ENCODE measurements at places on chromosomes 16 and 17.

DNA sequence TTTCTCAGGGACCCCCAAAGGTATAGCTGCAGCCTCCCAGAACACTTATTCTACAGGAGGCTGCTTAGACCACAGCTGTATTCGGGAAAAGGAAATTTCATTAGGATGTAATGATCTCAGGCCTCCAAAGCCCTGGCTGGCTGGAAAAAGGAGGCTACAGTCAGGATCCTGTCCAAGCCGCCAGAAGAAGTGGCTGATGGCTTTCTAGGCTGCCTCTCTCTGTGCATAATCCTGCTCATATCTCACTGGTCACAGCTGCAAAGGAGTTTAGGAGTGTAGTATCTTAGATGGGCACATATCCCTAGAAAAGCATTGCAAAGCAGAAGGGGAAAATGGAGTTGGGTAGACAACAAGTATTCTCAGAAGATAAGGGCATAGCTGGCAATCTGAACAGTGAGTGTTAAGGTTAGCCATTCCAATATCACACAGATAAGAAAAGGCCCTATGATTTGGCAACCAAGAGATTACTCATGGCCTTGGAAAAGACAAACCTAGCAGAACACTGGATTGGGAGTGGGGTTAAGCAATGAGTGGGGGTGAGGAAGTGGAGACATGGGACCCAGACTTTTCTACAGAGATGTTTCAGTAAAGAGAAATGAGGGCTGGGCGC is 26.0 kb upstream of the PRKCA start:
- DNase-seq, result no peak

- no peak for DNase-seq
Measured at GRCh38 chr17:1060991-1061390, 64.1 kb downstream of the TIMM22 start.

- no peak for DNase-seq
Measured at GRCh38 chr17:43873815-43874214, 26.8 kb downstream of the CD300LG start.

DNA sequence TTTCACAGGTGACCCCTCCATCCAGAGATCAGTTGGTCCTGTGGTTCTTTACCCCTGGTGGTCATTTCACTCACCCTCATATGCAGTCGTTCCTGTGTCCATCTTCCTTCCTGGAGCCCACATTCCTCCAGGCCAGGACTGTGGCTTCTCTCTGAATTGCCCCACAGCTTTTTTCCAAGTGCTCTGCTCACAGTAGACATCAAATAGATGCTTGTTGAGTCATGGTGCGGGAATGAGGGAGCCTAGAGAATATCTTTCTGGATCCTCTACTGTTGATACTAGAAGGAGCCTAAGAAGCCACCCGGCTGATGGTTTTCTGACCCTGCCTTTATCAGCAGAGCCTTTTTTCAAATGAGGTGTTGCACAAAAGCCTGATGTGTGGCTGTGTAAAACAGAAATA is 10.4 kb downstream of the USB1 start:
- DNase-seq, result no peak

GRCh38 chr16:17307504-17307903 is 163.3 kb downstream of the XYLT1 start:
- DNase-seq, result no peak

DNA sequence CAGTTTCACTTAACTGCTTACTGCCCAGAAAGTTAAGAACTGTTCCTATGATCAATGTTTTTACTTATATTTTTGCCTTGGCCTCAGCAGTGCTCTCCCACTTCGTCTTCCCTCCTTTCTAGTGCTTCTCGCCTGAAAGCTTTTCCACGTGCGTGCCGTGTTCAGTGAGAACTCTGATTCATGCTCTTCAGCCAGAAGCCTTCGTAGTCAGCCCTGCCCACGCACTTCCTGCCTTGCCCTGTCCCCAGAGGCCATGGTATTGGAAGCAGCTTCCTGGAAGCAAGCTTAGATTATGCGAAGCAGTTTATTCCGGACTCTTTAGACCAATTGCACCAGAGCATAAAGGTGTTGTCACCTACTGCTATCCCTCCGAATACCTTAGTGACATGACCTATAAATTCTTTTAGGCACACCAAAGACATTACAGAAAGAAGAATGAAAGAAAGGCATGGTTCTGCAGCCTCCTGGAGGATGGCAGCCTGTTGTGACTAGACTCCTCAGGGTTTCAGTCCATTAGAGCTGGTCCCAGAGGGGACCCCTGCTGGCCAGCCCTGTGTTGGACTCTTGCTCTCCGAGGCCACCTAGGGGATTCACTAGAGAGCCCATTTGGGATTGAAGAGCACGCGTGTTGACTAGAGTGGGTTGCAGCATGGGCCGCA is 105.2 kb downstream of the RPTOR start:
- peak; percentile 69 for DNase-seq

DNA sequence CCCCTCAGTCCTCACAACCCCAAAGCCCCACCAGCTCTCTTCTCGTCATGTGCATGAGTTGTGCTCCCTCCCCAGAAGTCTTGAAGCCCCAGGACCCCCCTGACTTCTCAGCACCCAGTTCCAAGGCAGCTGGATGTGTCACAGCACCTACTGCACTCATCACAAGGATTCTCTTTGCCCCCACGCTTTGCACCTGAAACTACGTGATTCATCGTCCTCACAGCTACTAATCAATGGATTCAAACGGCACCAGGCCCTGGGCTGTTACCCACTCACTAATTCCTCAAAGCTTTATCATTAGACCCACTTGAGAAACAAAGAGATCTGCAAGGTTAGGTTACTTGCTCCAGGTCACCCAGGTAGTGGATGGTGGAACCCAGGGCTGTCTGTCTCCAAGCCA is 45.1 kb upstream of the NDRG4 start:
- no peak for DNase-seq

- no peak for DNase-seq
Measured at GRCh38 chr17:39096508-39097149, 54.8 kb downstream of the PLXDC1 start.

DNA sequence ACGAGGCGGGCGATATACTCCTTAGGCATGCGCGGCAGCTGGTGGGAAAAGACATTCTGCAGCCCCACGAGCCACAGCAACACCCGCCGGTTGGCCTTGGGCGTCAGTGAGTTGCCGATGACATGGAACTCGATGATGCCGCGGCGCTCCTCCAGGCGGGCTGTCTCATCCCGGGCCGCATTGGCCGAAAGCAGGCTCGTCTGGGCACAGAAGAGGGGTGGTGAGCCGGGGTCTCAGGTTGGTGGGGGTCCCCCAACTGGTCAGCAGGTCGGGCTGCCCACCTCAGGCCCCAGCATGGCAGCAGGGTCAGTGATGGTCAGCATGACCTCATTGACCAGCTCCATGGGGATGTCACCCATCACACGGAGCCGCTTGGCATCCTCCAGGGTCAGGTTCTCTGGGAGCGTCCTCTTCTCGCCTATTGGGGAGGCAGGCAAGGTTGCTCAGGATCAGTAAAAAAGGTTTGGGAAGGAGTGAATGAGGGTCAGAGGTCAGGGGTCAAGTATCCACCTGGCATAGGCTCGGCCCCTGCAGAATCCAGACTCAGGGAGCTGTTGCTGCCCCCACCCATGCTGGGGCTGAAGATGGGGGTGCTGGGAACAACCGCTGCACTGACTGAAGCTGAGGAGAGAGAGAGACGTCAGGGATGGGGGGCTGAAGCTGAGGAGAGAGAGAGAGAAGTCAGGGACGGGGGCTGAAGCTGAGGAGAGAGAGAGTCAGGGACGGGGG is 3.6 kb downstream of the KAT2A start:
- DNase-seq, result no peak

DNA sequence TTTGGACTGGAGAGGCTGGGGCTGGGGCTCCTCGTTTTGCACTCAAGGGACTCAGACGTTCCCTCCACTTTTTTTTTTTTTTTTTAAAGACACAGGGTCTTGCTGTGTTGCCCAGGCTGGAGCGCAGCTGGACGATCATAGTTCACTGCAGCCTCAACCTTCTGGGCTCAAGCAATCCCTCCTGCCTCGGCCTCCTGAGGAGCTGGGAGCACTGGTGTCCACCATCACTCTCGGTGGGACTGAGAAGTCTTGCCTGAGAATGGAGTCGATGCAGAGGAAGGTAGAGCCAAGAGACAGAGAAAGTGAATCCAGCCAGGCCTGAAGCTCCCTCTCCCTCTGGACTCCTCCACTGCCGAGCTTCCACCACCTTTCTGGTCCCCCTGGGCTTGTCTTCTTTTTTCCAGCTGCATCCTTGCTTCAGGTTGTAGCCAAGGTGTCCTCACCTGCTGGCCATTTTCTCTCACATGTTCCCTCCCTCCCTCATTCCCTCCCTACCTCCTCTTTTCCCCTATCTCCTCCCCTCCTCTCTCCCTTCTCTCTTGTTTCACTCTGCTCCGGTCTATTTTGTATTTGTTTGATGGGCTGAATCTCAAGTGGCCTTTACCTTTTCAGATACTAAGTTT is 233.8 kb downstream of the SNX29 start:
- DNase-seq, result no peak
